ENCODE measurements at places on chromosomes 1 and 21.
A peak's percentile ranks its signal among the peaks of the same experiment; 100 is the strongest.

GRCh38 chr1:54499360-54500106 lies 48.5 kb upstream of the ACOT11 start:
- no peak for DNase-seq

GRCh38 chr1:41641475-41641814 lies 157.0 kb upstream of the EDN2 start:
- no peak for DNase-seq

DNA sequence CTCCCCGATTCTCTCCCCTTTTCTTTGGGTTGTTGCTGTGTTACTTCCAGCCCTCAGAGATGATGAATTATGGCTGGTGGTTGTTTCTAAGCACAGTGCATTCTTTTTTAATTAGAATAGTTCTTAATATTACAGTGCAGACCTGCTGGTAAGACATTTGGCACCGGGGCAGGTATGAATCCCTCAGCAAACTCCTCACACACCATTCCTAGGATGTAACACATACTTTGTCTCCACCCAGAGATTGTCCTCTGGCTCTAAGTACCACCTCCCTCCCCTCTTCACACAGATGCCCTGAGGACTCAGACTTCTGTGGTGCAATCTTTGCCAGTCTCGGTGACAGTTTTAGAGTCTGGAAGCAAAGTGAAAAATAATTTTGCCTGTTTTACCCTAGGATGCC lies 143.1 kb downstream of the HLX start:
- no peak for DNase-seq

- DNase-seq = no peak
Measured at GRCh38 chr1:52633291-52633754, 355 bp downstream of the SHISAL2A start.

GRCh38 chr1:228742281-228742860 lies 7.1 kb downstream of the RHOU start:
- DNase-seq = no peak

DNA sequence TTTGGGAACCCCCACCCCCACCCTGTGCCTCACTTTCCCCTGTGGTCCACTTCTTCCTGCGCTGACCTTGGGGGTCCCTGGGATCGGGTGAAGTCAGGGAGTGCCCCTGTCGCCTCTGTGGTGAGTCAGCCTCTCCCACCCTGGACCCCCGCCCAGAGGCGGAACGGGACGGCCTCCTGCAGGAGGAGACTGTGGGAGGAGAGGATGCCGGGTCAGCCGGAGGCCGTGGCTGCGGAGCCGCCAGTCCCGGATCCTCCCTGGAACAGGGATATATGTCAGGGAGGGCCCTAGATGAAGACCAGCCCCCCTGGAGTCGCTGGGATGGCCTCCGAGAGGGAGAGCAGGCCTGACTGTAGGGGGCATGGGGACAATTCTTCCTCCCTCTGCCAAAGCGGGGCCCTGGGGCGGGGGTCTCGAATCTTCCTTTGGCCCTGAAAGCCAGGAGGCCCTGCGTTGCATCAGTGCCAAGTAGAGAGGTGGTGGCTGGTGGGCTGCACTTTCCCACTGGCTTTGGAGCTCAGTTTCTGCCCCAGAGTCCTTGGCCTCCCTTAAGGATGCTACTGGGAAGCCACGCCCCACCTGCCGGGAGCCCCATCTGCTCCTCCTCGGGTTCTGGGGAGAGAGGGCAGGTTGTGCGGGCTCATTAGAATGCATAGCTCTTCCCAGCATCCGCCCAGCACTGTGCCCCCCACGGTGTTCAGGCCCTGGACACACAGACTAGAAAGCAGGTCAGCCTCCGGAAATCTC lies 930 bp downstream of the ARHGEF10L start:
- peak; percentile 90 for DNase-seq

DNA sequence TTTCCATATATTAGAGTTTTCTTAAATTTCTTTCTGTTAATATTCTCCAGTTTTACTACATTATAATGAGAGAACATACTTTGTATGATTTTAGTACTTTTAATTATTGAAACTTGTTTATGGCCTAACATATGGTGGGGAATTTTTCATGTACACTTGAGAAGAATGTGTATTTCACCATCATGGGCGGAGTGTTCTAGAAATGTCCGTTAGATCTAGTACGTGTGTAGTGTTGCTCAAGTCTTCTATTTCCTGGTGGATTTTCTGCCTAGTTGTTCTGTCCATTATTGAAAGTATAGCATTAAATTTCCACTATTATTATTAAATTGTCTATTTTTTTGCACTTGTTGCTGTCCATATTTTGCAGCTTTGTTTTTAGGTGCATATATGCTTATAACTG lies 64.0 kb upstream of the RGS21 start:
- no peak for DNase-seq

- no peak for DNase-seq
Measured at GRCh38 chr1:20191266-20191825, 5.0 kb upstream of the PLA2G2C start.

DNA sequence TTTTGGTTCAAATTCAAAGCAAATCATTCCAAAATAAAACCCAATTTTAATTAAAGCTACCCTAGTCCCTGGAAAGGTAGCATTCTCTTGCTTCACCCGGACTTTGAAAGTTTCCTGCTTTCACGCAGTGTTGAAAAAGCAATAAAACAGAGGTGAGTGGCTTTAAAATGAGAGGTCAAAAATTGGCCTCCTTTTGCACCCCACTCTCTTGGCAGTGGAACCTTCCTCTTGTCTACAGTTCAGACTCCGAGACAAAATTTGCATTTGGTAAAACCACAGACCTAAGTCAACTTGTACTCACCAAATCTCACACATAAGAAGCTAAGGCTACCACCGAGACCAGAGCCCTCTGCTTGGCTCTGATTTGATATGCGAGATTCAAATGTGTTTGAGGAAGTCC lies 252.7 kb downstream of the TTLL7 start:
- no peak for DNase-seq

- DNase-seq = no peak
Measured at GRCh38 chr1:160520999-160521398, 2.1 kb downstream of the SLAMF6 start.

GRCh38 chr1:106699433-106699832 lies 357.0 kb upstream of the PRMT6 start:
- DNase-seq = no peak

- DNase-seq = no peak
Measured at GRCh38 chr1:200248541-200248940, 161.3 kb downstream of the ZNF281 start.

DNA sequence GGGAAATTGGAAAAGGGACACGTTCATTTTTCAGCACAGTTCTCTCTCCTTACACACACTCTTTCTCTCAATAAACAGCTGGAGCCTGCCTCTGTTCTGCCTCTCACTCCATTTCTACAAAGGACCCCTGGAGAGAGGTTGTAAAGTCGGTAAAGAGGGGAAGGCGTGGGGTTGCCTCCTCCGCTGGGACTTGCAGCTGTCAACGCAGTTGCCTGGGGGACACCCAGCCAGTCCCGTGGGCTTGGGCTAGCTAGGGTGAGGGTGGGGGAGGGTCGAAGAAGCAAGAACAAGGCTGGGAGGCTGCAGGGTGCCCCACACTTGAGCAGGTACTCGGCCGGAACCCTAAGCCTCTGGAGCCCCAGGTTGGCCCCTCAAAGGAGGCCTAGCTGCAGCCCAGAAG lies 27.6 kb downstream of the C1orf216 start:
- no peak for DNase-seq

GRCh38 chr1:203692565-203693470 lies 66.2 kb downstream of the ATP2B4 start:
- DNase-seq = peak; percentile 93

DNA sequence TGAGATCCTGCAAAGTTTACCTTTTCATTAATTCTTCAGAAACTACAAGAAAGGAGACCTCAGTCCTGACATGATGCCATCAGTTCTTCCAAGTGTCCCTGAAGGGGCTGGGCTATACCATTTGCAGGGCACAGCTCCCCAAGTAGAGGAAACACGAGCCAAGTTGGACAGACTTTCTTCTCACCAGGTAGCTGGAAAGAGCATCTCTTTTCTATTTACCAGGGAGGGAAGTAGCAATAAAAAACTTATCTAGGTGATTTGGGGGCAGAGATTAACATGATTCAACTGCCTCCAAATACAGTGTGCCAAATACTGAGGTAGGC lies 103.9 kb upstream of the KCND3 start:
- no peak for DNase-seq

DNA sequence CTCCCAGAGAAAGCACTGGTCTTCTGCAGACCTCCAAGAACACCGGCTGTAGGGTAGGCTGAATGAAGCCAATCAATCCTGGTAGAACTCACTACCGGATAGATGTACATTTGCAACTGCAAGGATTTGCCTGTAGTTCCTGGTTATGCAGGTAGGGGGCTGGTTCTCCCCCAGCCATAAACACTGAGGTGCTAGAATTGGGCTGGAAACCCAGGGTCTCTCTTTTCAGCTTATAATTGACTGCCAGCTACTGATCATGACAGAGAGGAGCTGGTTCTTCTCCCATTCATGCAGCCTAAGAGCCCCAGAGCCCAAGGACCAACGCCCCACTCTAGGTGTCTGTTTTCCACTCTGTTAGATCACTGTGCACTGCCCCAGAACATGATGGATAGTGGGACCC lies 21.5 kb upstream of the MTARC2 start:
- DNase-seq = no peak

DNA sequence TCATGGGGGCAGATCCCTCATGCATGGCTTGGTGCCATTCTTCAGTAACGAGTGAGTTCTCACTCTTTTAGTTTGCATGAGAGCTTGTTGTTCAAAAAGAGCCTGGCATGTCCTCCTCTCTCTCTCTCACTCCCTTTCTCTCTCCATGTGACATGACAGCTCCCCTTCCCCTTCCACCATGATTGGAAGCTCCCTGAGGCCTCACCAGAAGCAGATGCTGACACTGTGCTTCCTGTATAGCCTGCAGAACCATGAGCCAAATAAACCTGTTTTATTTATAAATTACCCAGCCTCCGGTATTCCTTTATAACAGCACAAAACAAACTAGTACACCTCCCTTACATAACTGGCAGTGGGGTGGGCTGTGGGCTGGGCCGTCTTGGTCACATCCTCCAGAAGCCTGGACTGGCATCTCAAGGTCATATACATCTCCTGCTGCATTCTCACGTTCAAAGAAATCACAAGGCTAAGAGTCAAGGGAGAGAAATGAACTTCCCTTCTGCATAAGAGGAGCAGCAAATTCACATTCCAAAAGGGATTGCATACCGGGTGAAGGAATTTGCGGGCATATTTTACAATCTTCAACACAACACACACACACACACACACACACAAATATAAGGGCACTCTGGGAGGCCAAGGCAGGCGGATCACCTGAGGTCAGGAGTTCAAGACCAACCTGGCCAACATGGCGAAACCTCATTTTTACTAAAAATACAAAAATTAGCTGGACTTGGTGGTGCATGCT lies 2.3 kb upstream of the CCSAP start:
- DNase-seq = no peak

DNA sequence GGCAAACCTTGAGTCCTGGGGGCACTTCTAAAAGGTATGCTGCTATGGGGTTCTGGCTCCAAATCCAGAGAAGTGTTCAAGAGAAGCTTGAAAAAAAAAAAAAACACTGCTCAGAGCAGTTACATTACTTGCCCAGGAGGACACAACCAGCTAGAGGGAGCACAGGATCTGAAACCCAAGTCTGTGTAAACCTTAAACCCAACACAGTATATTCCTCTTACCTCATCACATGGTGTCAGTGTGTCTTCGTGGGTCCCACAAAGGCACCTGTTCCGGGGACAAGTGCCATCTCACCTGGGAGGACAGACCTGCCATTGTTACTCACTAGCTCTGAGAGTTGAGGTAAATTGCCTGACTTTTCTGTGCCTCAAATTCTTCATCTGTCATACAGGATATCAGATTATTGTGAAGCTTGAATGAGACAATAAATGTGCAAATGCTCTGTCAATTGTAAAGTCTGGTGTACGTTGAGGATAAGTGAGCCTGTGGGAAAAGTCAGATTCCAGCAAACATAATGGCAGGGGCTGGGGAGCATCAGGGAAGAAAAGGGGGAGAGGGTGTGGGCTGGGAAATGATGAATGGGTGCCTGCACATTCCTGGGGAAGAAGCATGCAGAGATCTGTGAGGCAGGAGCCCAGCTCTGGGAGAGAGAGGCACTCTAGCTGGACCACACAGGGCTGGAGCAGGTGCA lies 170.4 kb upstream of the ZC3H12A start:
- no peak for DNase-seq

- DNase-seq = no peak
Measured at GRCh38 chr1:51569284-51570062, 47.4 kb upstream of the OSBPL9 start.

DNA sequence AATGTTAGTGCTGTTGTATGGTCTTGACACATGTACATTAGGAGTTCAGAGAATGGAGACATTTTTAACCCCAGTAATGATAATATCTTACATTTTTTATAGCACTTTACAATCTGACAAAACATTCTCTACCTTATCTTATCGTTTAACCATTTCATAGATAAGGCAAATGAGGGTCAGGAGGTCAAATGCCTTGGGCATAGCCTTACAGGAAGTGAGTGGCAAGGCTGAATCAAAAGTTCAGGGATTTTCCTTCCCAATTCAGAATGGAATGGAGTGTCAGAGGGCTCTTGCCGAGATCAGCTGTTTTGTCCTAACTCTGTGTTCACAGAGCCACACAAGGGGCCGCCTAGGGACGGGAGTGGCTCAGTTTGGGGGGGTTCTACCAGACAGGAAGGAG lies 57.6 kb upstream of the AK4 start:
- DNase-seq = no peak

DNA sequence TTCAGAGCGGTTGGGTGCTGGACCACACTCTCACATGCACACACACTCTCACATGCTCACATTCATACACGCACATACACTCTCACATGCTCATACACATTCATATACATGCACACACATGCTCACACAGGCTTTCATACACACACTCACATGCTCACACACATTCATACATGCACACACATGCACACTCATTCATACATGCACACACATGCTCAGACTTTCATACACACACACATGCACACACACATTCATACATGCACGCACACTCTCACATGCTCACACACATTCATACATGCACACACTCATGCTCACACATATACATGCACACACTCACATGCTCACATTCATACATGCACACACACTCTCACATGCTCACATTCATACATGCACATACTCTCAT lies 6.0 kb upstream of the CD55 start:
- DNase-seq = no peak

DNA sequence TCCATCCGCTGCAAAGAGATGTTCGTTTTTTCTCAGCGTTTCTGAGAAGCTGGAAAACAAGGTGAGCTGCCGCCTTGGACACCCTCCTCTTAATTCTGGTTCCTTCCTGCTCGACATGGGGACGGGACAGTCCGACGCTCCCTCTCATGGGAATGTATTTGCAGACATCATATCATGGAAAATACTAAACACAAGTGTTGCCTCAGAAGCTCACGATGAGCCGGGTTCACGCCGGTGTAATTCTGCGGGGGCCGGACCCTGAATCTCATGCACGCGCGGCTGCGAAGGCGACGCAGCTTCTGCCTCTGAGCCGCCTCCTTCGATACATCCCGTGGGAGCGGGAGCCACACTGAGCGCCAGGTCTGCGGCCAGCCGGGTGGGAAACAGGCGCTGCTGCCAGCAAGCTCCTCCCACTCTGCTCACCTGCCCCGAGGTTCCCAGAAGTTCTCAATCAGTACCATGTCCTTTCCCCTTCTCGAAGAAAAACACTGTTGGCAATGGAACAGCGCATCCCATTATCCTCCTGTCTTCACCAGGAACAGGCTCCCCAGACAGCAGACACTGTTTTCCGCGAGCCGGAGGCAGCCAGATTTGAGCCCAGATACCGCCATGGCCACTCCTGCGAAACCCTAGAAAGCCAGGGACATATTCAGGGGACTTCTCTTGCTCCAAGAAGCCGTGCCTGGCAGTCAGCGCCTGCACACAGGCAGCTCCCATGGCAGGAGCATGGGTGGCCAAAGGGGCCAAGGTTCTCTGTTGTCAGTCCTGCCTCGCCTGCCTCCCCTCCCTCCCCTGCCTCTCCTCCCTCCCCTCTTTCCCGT lies 98.0 kb downstream of the WDR4 start:
- DNase-seq = no peak
